ENCODE measurements at places on chromosomes 2 and 18.
A peak's percentile ranks its signal among the peaks of the same experiment; 100 is the strongest.

GRCh38 chr2:230824406-230824978 lies 40.2 kb upstream of the ITM2C start:
- DNase-seq, result peak; percentile 9

DNA sequence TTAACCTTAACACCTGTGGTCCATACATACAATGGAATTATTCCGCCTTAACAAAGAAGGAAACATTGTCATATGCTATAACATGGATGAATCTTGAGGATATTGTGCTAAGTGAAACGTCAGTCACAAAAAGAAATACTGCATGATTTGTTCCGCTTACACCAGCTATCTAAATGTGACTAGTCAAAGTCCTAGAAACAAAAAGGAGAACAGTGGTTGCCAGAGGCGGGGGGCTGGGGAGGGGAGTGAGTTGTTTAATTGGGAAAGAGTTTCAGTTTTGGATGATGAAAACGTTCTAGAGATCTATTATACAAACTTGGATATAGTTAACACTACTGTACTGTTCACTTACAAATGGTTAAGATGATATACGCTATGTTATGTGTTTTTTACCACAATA lies 72.0 kb downstream of the SPRED2 start:
- no peak for DNase-seq

GRCh38 chr2:112642966-112643365 lies 2.8 kb upstream of the SLC20A1 start:
- DNase-seq, result no peak

GRCh38 chr2:25301453-25302352 lies 40.0 kb downstream of the DNMT3A start:
- DNase-seq, result no peak

GRCh38 chr18:79875931-79876461 lies 75.5 kb downstream of the SLC66A2 start:
- no peak for DNase-seq

GRCh38 chr2:102261467-102262135 lies 49.8 kb upstream of the IL1RL1 start:
- no peak for DNase-seq

DNA sequence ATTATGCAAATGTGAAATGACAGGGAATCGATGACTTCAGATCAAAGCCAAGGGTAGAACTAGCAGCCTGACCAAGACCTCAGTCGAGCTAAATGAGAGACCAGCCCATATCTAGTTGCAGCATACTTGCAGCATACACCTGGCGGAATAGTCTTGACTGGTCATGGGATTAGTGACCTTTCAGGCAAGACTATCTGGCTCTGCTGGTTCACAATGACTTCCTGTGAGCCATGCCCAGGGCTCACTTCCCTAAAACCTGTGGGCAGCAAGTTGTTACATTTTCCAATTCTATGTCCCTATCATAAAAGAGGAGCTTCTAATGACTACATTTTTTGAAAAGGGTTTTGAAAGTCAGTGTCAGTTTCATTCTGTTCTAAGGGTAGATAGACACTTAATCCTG lies 1624.9 kb upstream of the CELF4 start:
- DNase-seq, result no peak

Data from stimulated activated CD8-positive, alpha-beta memory T cell treated with anti-CD3 and anti-CD28 coated beads, Interleukin-15, amount 100 ng/mL, for 1 hour (primary cell).